ENCODE measurements at places on chromosomes 3 and 15. TPM values are rescaled to one million over a fixed set of nuclear protein-coding genes. Genes with fewer than 3 reads are reported as not detected.

Gene NRROS
- 0.66 TPM for total RNA-seq

- peak; percentile 90 for DNase-seq
Measured at GRCh38 chr15:50003786-50004334, 115.2 kb downstream of the ATP8B4 start.

DNA sequence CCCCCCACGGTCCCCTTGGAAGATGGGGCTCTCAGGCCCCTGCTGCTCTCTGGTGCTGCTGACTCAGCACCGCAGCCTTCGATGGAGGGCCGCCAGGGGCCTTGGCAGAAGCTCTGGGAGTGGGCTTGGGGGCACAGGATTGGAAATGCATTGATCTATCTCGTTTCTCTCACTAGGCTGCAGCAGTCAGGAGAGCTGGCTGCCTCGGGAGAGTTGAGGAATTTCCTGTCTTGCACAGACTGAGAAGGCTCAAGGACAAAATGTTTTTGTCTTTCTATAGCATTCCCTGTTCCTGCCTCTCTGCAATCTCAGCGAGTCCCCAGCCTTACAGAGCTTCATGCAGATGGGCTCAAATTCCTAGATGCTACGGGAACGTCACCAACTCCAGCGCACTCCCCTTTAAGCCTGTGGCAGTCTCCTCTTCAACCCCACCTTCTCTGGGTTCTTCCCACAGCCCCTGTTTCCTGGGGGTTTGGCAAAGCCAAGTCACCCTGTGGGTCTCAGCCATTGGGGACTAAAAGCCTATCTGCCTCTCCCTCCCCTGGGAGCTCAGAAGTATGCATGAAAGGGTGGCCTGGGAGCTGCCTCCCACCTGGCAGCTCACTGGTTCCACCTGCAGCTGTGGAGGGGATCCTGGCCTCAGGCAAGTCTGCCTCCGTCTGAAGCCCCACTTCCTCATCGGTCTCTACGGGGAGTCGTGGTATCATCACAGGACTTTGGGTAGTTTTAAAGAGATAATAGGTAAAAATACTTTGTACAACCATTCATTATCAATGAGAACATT, 127.4 kb upstream of the HACD2 start:
- no peak for DNase-seq

DNA sequence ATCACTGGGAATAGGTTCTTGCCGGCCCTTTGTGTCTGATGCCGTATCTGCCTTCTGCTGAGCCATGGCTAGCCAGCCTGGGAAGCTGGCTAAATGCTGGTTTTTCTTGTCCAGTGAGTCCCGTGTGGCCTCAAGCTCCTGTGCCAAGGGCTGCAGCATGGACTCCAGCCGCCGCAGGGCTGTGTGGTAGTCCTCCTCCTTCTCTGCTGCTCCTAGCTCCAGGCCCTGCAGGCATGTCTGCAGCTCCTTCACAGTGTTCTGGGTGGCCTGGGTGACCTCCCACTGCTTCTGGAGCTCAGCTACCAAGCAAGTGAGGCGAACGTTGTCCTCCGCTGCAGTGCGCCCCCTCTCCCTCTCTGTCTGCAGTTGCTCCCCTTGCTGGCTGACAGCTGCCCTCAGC, 24.9 kb downstream of the CXCR6 start:
- no peak for DNase-seq

DNA sequence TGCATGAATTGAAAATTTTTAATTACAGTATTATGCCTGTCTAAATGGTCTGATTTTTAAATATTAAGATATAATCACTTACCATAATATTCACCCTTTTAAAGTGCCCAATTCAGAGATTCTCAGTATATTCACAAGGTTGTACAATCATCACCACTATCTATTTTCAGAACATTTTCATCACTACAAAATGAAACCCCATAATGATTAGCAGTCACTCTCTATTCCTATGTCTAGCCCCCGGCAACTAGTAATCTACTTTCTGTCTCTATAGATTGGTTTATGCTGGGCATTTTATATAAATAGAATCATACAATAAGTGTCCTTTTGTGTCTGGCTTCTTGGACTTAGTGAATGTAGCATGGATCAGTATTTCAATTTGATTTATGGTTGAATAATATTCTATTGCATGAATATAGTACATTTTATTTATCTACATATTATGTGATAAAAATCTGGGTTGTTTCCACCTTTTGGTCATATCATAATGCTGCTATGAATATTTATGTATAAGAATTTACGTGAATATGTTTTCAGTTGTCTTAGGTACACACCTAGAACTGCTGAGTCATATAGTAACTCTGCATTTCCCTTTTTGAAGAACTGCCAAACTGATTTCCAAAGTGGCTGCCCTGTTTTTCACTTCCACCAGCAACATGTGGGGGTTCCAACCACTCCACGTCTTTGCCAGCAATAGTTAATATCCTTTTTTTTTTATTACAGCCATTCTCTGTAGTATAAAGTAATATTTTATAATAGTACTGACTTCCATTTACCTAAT, 485.7 kb upstream of the ZNF385D start:
- no peak for DNase-seq

Gene LRRK1
- 14.0 TPM for total RNA-seq

DNA sequence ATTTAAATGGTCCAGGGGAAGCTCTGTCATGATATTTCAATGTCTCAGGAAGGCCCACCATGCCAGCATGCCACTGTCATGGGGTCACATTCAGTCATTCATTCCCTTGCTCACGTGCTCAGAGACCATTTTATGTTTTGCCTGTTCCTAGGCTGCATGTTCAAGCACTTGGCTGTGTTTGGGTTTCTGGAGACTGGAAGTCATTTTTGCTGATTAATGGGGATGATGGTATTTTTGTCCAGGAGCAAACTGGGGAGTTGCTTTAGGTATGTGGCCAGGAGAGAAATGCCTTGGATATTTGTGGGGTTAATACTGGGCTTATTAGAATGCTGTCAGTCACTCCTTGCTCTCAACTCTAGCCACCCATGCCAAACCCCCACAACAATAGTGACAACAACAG, 303.5 kb downstream of the PTPRG start:
- DNase-seq = no peak

- no peak for DNase-seq
Measured at GRCh38 chr3:197830967-197831313, 39.9 kb downstream of the LRCH3 start.

- DNase-seq = no peak
Measured at GRCh38 chr3:152377184-152377570, 108.4 kb downstream of the MBNL1 start.

GRCh38 chr3:194482196-194482593, 4.6 kb downstream of the ATP13A3 start:
- DNase-seq = no peak

DNA sequence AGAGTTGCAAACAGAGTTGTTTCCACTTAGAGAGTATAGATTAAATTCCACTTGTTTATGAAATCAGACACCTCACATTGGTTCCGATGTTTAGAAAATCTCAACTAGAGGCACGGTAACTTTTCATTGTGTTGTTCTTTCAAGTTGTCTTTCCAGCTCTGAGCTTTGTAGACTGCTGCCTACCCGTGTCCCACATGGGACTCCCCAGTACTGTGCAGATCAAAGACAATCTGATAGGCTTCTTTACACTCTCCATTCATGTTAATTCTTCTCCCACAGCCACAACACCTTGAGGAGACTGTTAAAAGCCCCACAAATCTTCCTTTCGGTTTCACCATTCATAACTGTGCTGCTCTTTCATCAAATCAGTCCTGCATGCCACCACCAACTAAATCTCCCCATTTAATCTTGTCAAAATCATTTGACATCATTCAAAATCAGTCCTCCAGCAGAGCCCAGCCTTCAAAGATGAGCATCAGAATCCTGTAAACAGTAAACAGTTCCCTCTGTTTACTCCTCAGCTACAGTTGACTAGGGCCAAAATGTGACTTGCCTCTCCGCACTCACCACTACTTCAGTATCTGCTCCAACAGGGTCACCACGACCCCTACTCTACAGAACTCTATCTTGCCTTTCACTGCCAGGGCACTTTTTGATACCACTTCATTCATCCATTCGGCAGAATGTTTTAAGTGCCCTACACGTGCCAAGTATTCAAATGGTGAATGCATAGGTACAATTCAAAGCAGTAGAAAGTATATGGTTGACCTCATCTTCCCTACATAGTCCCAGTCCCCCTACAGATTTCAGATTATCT, 8.3 kb downstream of the ANXA2 start:
- DNase-seq = no peak

GRCh38 chr15:68303134-68303533, 25.6 kb downstream of the FEM1B start:
- no peak for DNase-seq

DNA sequence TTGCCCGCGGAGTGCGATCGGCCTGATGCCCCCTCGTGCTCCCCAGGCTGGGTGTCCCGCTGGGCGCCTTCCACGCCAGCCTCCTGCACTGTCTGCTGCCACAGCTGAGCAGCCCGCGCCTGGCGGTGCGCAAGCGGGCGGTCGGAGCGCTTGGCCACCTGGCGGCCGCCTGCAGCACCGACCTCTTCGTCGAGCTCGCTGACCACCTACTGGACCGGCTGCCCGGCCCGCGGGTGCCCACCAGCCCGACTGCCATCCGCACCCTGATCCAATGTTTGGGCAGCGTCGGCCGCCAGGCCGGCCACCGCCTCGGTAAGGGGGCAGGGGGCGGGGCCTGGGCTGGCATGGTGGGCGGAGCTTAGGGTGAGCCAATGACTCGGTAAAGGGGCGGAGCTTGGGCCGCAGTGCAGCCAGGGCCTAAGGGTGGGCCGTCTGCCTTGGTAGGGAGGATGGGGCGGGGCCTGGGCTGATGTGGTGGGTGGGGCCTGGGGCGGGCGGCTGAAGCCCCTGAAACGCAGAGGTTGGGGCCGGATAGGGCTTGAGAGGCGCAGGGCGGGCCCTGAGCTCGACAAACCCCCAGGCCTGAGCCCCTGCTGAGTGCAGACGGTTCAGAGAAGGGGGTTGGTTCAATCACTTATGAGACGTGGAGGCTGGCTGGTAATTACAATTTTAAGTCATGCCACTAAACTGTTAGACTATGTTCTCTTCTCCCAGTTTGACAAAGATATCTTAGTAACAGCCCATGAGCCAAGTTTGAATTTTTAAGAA, 13.7 kb downstream of the CAND2 start:
- DNase-seq = peak; percentile 97

- no peak for DNase-seq
Measured at GRCh38 chr3:190528706-190529105, 14.8 kb downstream of the IL1RAP start.

DNA sequence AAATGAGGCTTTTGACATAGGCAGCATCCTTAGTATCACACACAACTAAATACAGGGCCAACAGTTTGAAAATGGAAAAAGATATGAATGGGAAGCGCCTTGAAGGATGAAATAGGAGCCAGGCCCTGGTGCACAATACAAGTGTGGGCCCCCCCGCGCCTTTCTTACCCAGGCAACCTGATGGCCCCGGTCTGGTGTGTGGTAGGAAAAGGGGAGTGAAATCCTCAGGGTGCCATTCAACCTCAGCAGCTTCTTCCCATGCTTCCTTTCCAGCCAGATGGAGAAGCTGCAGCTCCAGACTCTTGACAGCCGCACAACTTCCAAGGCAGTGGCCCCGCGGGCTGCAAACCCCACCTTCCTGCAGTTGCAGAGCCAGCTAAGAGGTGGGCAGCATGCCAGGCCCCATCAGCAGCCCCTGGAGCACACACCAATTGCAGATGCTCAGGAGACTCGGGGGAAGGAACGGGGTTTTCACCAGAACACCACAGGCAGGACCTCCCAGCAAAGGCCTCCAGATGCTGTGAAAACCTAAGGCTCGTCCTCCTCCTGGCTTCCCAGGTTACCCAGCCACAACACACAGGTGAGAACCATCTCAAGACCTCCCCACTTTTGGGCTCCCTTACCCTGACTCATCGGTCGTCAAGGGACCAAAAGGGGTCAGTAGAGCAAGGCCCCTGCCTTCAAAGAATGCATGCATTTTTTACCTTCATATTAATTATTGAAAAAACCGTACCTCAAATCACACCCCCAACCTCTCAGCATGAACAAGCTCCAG, 101.6 kb downstream of the CPN2 start:
- DNase-seq = no peak

- no peak for DNase-seq
Measured at GRCh38 chr15:71199384-71200351, 84.4 kb downstream of the THSD4 start.

DNA sequence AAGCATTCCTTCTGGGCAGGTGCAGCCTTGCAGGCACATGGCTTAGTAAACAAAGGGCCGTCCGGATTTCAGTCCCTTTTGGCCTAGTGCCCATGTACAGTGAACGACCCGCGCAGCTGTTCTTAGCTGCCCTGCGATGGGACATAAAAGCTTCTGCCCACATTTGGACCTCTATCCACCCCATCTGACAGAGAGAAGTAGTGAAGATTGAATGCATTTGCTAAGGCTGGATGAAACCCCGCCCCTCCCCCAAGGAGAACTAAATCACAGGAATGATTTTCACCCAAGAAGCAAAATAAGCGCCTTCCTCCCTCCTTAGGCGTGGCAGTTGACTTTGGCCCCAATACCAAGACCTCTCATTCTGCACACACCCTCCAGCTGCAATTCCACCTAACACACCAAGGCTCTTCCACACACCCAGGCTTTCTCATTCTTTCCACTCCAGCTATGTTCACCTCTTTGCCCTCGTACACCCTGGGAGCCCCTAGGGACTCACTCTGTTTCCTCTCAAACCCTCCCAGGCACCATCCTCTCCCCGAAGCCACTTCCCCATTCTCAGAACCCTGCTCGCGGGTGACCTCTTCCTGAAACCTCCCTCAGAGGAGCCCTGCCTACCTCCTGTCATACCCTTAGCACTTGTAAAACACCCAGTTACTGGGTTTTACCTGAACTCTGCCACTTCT, 14.1 kb upstream of the HRH1 start:
- DNase-seq = no peak

Gene FGF12
- 0.99 TPM for total RNA-seq

Gene PPP1R14D
- not detected for total RNA-seq

DNA sequence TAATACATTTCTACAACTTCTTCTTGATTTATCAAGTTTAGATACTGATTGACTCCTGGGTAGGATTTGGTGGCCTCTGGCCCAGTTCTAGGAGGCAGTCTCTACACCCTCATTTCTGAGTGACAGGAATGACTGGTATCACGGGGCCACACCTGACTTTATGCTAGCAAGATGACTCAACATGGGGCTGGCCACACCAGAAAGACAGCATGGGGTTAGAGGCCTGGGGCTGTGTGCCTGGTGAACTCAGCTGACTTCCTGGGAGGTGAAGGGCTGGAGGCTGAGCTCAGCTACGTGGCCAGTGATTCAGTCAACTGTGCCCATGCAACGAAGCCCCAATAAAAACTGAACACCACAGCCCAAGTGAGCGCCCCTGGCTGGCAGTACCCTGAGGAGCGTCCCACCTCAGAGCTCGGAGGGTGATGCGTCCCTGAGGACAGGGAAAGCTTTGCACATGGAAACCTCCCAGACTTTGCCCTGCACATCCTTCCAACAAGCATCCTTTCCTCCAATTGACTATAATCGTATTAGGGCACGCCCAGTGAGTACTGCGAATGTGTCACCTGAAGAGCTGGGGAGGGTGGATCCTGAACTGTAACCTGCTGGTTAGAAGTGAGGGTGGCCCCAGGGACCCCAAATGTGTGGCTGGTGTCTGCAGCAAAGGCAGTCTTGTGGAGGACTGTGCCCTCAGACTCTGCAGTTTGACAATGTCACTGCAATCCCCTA, 57.2 kb downstream of the NIPA2 start:
- no peak for DNase-seq

All from body of pancreas (tissue), 4 donors.